ENCODE measurements at places on chromosomes 11 and 22.

GRCh38 chr22:48647051-48647450, 1180.6 kb downstream of the BRD1 start:
- DNase-seq, result no peak

DNA sequence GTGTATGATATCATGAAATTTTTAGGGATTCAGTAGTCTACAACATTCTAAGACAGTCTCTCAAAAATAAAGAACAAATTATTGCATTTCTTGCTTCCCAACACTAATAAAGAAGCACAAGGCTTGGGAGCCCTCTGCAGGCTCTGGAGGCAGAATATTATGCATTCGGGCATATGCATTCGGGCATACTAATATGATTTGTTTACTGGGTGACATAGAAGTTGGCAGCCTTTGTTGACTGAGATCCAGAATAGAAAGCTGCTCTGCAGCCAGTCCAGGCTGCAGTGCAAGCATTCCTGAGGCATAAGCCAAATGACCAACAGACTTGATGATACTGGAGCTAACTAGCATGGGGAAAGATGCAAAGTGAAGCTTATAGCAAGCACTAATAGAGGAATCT, 945.5 kb downstream of the OPCML start:
- DNase-seq, result no peak

GRCh38 chr11:61369372-61370348, 7.5 kb downstream of the TMEM138 start:
- DNase-seq, result no peak

DNA sequence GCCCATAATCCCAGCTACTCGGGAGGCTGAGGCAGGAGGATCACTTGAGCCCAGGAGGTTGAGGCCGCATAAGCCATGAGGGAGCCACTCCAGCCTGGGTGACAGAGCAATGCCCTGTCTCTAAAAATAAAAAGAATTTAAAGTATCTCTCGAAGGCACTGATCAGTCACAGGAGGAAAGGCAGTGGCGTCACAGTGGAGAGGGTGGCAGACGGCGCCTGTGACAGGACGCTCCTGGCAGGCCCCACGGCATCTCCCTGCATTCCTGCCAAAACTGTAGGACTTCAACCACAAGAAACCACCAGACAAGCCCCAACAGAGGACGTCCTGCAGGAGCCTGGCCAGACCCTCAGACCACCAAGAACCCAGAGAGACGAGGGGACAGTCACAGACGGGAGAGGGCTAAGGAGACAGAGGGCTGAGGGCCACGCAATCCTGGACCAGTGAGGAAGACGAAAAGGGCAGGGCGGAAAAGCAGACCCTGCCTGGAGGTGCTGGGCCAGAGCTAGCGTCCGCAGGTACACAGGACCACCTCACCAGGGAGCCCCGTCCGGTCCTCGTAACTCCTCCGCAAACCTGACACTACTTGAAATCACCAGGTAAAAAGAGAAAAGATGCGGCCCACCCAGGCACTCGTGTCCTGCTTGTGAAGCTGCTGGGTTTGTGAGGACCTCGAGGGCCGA, 5.9 kb downstream of the RNH1 start:
- DNase-seq, result no peak

DNA sequence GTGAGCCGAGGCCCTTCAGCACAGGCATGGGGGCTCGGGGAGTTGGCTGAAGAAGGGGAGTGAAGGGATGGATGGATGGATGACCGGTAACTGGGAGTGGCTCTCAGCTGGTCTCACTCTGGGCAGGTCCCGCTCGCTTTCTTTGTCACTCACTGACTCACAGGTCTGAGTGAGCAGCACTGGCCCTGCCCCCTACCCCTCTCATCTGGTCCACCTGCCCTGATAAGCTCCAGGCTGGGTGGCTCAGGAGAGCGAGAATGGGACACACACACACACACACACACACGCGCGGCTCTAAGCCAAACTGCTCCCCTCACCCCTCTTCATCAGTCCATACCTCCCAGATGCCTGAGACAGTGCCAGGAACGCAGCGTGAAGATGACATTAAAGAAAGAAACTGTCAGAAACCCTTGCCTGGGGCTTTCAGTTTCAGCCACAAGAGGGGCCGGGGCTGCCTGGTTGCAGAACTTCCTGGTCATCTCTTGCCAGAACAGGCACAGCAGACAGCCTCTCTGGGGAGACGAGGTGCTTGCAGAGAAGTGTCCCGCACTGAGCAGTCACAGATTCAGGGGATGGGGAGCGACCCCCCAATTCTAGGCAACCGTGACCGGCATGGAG, 16.5 kb upstream of the SHISAL1 start:
- peak; percentile 51 for DNase-seq

- DNase-seq, result no peak
Measured at GRCh38 chr11:15493066-15493465, 378.3 kb downstream of the INSC start.

DNA sequence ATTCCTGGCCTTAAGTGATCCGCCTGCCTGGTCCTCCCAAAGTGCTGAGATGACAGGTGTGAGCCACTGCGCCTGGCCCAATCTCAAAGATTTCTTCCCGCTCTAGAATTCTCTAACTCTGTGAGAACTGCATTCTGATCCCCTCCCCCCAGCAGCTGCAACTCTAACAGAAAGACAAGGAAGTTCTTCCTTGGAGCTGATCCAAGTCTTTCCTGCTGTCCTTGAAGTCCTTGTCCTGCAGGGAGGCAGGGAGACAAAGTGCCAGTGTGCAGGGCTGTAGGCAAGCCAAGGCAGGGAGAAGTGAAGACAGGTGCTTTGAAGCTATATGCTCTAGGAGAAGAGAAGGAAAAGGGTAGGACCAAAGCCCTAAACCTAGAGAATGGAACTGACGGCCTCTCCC, 9.5 kb upstream of the GGA1 start:
- no peak for DNase-seq

GRCh38 chr11:72813740-72814285, 398 bp upstream of the ATG16L2 start:
- no peak for DNase-seq

GRCh38 chr11:61861634-61862033, 29.7 kb downstream of the FADS3 start:
- no peak for DNase-seq

DNA sequence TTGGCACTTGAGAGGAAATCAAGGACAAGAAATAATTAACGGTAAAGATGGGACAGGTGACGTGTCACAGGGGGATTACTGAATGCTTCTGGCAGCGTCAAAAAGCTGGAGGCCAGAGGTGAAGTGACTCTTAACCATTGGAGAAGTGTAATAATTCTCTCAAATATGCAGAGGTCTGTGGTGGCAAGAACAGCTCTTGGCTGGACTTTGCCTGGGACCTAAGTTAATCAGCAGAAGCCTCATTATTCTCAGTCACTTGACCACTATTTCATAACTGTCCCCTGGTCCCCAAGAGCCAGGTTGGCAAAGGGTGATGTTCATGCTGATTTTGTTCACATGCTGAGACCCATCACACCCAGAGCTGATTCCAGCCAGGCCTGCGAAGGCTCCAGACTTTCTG, 72.9 kb downstream of the TIMP3 start:
- no peak for DNase-seq

DNA sequence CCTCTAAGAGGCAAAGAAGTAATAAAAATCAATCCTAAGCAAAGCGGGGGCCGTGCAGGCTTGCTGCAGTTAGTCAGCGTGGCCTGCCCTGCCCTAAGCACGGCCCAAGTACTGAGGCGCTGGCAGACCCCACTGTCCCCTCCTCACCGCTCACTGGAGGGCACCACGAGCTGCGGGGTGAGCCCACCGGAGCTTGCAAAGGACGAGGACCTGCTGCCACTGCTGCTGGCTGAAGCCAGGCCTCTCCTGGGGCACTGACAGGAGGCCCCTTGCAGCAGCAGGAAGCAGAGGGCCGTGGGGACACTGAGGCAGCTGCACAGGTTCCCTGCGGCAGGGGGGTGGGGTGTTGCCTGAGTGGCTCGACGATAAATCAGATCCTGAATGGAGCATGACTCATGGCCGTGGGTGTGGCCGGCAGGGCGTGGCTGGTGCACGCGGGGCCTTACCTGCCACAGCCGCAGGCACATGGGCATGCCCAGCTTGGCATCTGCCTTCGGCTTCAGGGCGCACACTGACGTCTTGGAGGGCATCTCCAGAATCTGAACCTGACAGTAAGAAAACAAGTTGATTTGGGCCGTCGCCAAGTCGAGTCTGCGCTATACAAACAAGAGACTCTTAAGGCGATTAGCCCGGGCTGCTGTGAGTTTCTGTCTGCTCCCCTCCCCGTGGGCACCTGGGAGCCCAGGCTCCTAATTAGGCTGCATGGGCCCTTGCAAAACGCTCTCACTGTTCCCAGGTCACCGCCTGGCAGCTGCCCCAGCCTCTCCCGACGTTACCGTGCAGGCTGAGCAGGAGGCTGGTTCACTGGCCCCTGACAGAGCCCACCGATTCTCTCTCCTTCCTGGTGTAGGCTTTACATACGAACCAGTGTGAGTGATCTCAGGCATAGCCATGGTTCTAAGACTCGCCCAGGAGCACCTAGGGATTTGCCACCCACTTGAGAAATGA, 45.9 kb downstream of the TBX1 start:
- no peak for DNase-seq

GRCh38 chr11:12356944-12357655, 20.3 kb upstream of the PARVA start:
- DNase-seq, result no peak

GRCh38 chr22:44364751-44365130, 52.0 kb upstream of the SHISAL1 start:
- no peak for DNase-seq

GRCh38 chr11:116596346-116597260, 176.2 kb downstream of the BUD13 start:
- no peak for DNase-seq

DNA sequence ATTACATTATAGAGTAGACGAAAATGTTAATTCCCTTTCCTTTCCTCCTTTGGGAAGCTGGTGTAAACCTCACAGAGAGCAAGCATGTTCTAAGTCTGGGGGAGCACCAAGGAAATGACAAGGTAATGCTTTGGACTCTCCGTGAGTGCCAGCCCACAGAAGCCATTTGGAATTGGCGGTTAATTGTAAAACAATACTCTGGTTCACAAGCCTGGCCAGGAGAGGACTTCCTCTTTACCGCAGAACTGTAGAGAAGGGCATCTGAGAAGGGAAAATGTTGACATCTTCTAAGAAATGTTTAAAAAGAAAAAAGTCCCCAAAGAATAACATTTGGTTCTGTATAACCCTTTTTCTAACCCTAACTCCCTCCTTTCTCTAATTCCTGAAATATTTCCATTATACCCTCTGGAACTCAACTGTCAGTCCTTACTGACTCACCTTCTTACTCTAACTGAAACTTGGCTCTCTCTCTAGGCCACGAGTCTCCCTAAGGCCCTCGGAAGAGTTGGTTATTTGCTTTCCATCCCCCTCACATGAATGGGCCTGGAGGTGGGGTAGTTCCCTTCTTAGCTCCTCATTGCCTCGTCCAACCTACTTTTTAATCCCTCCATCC, 379.8 kb downstream of the SOX6 start:
- DNase-seq, result no peak

DNA sequence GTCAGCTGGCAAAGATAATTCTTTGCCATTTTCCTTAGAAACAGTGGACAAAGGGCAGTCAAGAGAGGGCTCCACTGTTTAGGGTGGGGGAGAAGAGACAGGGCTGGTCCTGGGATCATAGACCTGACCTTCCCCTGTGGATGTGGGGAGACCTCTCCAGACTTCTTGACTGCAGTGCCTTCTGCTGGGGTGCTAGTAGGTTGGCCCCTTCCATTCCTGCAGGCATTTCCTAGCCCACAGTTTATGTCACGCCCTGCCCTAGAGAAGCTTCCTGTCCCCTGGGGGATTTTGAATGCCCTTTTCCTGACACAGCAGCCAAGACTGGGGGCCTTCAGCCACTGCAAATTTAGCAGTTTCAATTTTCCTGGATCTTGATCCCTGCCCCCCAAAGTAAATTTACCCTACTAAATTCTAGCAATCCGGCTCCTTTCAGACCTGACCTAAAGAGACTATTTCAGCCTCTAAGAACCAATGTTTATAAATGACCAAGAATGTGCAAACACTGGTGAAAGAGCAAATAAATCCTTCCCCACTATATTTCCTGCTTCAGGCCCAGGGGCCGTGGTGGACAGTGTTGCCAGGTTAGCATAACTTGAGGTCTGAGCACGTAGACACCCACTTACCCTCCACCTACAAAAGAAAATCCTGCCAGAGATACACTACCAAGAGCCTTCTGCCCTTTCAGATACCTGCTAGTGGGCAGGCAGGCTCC, 58.4 kb downstream of the PPFIBP2 start:
- no peak for DNase-seq

DNA sequence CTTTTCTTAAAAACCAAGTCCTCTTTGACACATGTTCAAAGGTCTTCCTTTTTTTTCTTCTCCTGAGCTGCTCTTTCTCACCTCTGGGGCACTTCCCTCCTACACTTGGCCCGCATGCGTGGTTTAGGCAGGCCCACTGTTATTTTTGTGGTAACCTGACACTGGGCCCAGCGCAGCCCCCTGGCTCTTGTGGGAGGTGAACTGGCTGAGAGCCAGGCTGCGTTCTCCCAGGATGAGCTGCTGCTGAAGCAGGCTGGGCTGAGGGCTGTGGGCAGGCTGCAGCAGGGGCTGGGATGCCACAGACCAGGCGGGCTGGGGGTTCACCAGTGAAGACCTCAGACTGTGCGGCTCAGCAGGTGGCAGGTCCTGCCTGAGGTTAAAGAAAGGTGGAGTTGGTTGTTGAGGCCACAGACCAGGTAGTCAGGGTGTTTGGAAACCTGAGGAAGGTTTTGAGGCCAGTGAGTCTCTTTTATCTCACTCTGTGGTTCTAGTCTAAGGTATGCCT, 72.4 kb downstream of the TEAD1 start:
- no peak for DNase-seq

DNA sequence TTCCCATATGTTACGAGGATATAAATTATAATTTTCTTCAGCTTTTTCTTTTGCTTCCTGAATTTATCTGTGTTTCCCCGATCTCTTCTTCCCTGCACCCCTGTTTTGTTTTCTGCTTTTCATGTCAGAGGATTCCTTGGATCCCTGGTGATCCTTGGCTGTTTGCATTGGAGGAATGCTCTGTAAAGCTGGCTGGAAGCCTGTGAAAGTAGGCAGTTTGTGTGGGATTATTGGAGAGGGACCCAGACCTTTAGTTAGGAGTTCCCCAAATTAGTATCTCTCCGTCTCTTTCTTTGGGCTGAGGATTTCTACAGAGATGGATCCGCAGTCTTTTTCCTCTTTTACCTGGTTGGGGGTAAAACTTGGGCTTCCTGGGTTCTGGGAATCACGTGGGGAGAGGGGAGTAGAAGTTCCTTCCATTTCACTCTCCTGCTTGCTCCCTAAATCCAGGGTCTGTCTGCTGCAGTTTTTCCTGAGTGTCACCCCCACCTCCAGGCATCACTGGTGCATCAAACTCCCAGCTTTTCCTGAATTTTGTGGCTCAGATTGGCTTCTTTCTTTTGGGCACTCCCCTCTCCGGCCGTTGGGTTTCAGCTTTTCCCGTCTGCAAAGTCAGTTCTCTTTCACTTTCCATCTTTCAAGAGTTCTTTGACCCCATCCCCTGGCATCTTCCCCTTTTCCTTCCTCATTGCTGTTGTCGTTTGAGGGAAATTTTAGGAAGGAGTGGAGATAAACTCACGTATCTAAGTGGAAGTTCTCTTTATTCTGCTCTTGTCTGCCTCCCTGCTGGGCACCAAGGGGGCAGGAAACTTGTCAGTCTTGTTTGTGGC, 79.1 kb upstream of the ALX4 start:
- no peak for DNase-seq

Measured in activated T-cell treated with anti-CD3 and anti-CD28 coated beads, Interleukin-2, amount 50 U/mL, for 48 hours (primary cell).